Mesothelial cell of epicardium (in vitro differentiated cells): ENCODE measurements at places on chromosomes 2 and 18.
A peak's percentile ranks its signal among the peaks of the same experiment; 100 is the strongest.

- DNase-seq, result no peak
- H3K4me3 ChIP-seq, result no peak overlapping the region
- no peaks in the 10 kb centered on the region for H3K4me1 ChIP-seq
- H3K36me3 ChIP-seq, result no peaks in the 10 kb centered on the region
- H3K27me3 ChIP-seq, result no peaks in the 10 kb centered on the region
- H3K27ac ChIP-seq, result no peak overlapping the region
Observed at GRCh38 chr18:36405611-36406010, 108.1 kb downstream of the FHOD3 start.

GRCh38 chr2:20992201-20992711, 51.6 kb downstream of the APOB start:
- H3K4me1 ChIP-seq, result peaks cover 24% of the 10 kb centered on the region
- H3K36me3 ChIP-seq, result no peaks in the 10 kb centered on the region
- H3K4me3 ChIP-seq, result no peak overlapping the region
- no peaks in the 10 kb centered on the region for H3K27me3 ChIP-seq
- no peak for DNase-seq

DNA sequence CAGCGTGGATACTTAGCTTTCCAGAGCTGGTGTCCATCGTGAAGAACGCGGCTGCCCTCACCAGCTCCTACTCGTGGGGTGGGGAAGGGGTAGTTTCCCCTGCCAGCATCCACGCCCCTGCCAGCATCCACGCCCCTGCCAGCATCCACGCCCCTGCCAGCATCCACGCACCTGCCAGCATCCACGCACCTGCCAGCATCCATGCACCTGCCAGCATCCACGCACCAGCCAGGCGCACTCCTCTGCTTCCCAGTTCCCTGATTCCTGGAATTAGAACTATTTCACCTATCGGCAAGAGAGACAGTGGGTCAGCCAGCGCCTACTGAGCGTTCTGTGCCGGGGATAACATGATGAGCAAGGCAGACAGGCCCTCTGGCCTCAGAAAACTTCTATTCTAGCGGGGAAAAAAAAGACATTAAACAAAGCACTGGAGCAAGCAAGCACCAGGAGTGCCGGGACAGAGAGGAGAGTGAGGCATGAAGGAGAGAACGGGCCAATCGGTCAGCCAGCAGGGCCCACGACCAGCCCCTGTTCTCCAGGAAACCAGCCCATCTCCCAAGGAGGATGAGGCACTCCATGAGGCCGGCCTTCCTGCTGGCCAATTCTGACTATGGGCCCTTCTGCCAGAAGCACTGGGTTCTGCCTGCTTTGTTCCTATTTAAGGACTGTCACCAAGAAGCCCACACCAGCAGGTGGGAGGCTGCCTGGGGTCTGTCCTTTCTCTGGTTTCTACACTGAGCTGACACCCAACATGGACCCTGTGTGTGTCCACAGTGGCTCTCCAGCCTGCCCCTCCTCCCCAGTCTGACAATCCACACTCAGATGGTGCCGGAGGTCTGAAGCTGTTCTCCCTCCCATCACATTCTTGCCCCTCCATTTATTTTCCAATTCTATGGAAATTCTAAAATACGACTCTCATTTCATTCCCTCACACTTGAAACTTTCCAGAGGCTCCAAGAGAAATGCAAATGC, 78.4 kb upstream of the SALL3 start:
- no peaks in the 10 kb centered on the region for H3K36me3 ChIP-seq
- H3K27ac ChIP-seq, result no peak overlapping the region
- H3K4me1 ChIP-seq, result no peaks in the 10 kb centered on the region
- H3K4me3 ChIP-seq, result no peak overlapping the region

GRCh38 chr2:169507698-169508097, 1.8 kb upstream of the KLHL41 start:
- no peaks in the 10 kb centered on the region for H3K4me1 ChIP-seq
- H3K4me3 ChIP-seq, result no peak overlapping the region
- no peak overlapping the region for H3K27ac ChIP-seq
- H3K27me3 ChIP-seq, result no peaks in the 10 kb centered on the region
- no peak for DNase-seq

- H3K4me3 ChIP-seq, result no peak overlapping the region
- H3K27me3 ChIP-seq, result peaks cover 7% of the 10 kb centered on the region
- no peak for DNase-seq
- peak overlapping the region; percentile 41 for H3K27ac ChIP-seq
- H3K4me1 ChIP-seq, result peaks cover 35% of the 10 kb centered on the region
Observed at GRCh38 chr18:28794459-28795245, 617.7 kb upstream of the CDH2 start.

DNA sequence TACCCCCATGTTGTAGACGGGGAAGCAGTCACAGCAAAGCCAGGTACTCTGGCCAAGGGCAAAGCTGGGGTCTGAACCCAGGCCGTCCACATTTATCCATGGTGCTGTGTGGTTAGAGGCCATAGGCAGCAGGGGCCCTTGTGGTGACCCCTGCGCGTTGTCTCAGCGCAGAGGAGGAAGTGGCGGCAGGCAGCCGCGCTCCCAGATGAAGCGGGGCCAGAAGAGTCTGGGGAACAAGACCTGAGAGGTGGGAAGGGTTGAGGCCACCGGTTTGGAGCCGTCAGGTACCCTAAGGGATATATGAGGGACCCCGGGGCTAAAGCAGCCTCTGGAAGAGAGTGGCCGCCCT, 770 bp downstream of the ZNF396 start:
- DNase-seq, result no peak
- H3K27me3 ChIP-seq, result peaks cover 25% of the 10 kb centered on the region
- H3K4me3 ChIP-seq, result peak overlapping the region; percentile 67

GRCh38 chr2:223994562-223995162, 37.4 kb downstream of the MRPL44 start:
- no peak overlapping the region for H3K27ac ChIP-seq
- no peaks in the 10 kb centered on the region for H3K27me3 ChIP-seq
- peaks cover 5% of the 10 kb centered on the region for H3K4me1 ChIP-seq
- DNase-seq, result no peak
- no peak overlapping the region for H3K4me3 ChIP-seq
- no peaks in the 10 kb centered on the region for H3K36me3 ChIP-seq

GRCh38 chr18:49668574-49669275, 106.9 kb downstream of the LIPG start:
- H3K36me3 ChIP-seq, result no peaks in the 10 kb centered on the region
- H3K27me3 ChIP-seq, result peaks cover 6% of the 10 kb centered on the region
- H3K4me3 ChIP-seq, result no peak overlapping the region
- peak overlapping the region; percentile 89 for H3K27ac ChIP-seq
- peaks cover 51% of the 10 kb centered on the region for H3K4me1 ChIP-seq

- peaks cover 13% of the 10 kb centered on the region for H3K4me1 ChIP-seq
- DNase-seq, result peak; percentile 74
- no peaks in the 10 kb centered on the region for H3K27me3 ChIP-seq
- no peak overlapping the region for H3K4me3 ChIP-seq
- peak overlapping the region; percentile 86 for H3K27ac ChIP-seq
Observed at GRCh38 chr2:202317080-202317857, 51.7 kb downstream of the NOP58 start.

- H3K27ac ChIP-seq, result peak overlapping the region; percentile 87
- no peaks in the 10 kb centered on the region for H3K27me3 ChIP-seq
- H3K36me3 ChIP-seq, result no peaks in the 10 kb centered on the region
- no peak overlapping the region for H3K4me3 ChIP-seq
Observed at GRCh38 chr2:205714789-205715720, 32.8 kb downstream of the NRP2 start.

- H3K4me3 ChIP-seq, result peak overlapping the region; percentile 16
- DNase-seq, result peak; percentile 89
- peaks cover 25% of the 10 kb centered on the region for H3K27me3 ChIP-seq
- no peaks in the 10 kb centered on the region for H3K4me1 ChIP-seq
Observed at GRCh38 chr18:11733031-11733430, 44.0 kb downstream of the GNAL start.

- no peak for DNase-seq
Observed at GRCh38 chr2:133658020-133658903, 90.0 kb upstream of the NCKAP5 start.

- DNase-seq, result no peak
- H3K27me3 ChIP-seq, result no peaks in the 10 kb centered on the region
- peaks cover 4% of the 10 kb centered on the region for H3K36me3 ChIP-seq
- peaks cover 22% of the 10 kb centered on the region for H3K4me1 ChIP-seq
- peak overlapping the region; percentile 83 for H3K27ac ChIP-seq
- H3K4me3 ChIP-seq, result no peak overlapping the region
Observed at GRCh38 chr2:43238176-43238575, 11.8 kb upstream of the ZFP36L2 start.

GRCh38 chr2:190462181-190462580, 54.0 kb downstream of the MFSD6 start:
- no peak for DNase-seq
- no peak overlapping the region for H3K4me3 ChIP-seq
- H3K4me1 ChIP-seq, result peaks cover 11% of the 10 kb centered on the region
- no peak overlapping the region for H3K27ac ChIP-seq
- no peaks in the 10 kb centered on the region for H3K27me3 ChIP-seq
- H3K36me3 ChIP-seq, result peaks cover 4% of the 10 kb centered on the region

DNA sequence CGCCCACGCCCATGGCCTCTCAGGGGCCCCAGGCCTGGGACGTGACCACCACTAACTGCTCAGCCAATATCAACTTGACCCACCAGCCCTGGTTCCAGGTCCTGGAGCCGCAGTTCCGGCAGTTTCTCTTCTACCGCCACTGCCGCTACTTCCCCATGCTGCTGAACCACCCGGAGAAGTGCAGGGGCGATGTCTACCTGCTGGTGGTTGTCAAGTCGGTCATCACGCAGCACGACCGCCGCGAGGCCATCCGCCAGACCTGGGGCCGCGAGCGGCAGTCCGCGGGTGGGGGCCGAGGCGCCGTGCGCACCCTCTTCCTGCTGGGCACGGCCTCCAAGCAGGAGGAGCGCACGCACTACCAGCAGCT, 2.4 kb downstream of the B3GNT7 start:
- no peak overlapping the region for H3K4me3 ChIP-seq
- H3K27me3 ChIP-seq, result peaks cover 22% of the 10 kb centered on the region
- H3K27ac ChIP-seq, result no peak overlapping the region
- no peak for DNase-seq

DNA sequence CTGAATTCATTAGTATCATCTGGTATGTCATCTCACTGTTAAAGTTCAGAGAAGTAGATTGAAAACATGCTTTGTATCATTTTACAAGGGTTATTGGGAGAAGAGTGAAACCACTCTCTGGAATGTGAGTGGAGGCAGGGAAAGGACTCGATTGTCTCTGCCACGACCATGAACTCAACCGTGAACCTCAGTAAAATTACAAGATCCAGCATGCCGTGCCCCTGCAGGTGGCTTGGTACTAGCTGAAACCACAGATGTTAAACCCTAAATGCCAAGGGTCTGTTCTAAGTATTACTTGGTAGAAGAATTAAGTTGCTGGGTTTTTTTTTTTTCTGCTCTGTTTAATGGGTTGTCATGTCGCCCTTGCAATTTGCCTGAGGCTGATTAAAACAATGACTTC, 197.2 kb downstream of the MYO3B start:
- peaks cover 18% of the 10 kb centered on the region for H3K27me3 ChIP-seq
- no peak for DNase-seq
- no peak overlapping the region for H3K4me3 ChIP-seq
- H3K27ac ChIP-seq, result peak overlapping the region; percentile 43

DNA sequence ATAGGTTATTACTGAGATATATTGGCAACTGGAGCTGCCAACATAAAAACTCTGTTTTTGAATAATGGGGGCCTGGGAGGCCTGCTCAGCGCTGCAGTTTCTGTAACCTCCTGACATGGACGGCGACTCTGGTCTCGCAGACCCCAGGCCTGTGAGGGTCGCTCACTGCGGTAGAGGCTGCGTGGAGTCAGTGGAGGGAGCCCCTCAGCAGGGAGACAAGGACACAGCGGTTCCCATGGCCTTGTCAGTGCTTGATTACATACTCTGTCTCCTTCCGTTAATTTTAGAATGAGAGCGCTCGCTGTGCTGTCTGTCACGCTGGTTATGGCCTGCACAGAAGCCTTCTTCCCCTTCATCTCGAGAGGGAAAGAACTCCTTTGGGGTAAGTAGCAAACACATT, 858 bp downstream of the TPO start:
- H3K27me3 ChIP-seq, result peaks cover 12% of the 10 kb centered on the region
- DNase-seq, result no peak
- no peak overlapping the region for H3K4me3 ChIP-seq
- no peak overlapping the region for H3K27ac ChIP-seq

GRCh38 chr2:105324732-105325131, 4.8 kb downstream of the TGFBRAP1 start:
- no peaks in the 10 kb centered on the region for H3K27me3 ChIP-seq
- no peak overlapping the region for H3K4me3 ChIP-seq
- DNase-seq, result no peak
- H3K27ac ChIP-seq, result peak overlapping the region; percentile 95
- peaks cover 46% of the 10 kb centered on the region for H3K4me1 ChIP-seq

DNA sequence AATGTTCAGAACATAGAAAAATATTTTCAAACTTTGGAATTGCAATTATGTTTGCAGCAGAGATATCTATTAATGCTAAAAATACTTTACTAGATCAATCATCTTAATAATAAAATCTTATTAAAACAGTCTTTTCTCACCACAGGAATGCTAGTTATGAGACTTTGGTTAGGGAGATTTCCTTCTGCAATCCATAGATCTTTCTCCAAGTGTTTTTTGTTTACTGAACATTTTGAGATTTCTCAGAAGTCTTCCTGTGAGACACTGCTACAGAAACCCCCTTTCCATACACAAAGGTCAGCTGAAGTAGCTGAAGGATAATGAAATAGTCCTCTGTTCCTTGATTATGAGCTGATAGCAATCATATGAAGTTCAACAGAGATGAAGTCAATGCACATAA, 59.4 kb upstream of the RAPH1 start:
- H3K4me3 ChIP-seq, result no peak overlapping the region
- H3K27ac ChIP-seq, result peak overlapping the region; percentile 83
- peaks cover 33% of the 10 kb centered on the region for H3K4me1 ChIP-seq

GRCh38 chr2:191280834-191281756, 35.9 kb downstream of the MYO1B start:
- no peak overlapping the region for H3K27ac ChIP-seq
- peaks cover 14% of the 10 kb centered on the region for H3K4me1 ChIP-seq
- H3K36me3 ChIP-seq, result peaks cover 26% of the 10 kb centered on the region
- H3K27me3 ChIP-seq, result no peaks in the 10 kb centered on the region
- no peak overlapping the region for H3K4me3 ChIP-seq

- no peaks in the 10 kb centered on the region for H3K27me3 ChIP-seq
- H3K4me1 ChIP-seq, result no peaks in the 10 kb centered on the region
- no peaks in the 10 kb centered on the region for H3K36me3 ChIP-seq
- DNase-seq, result no peak
Observed at GRCh38 chr18:51133580-51134160, 63.8 kb downstream of the MEX3C start.

DNA sequence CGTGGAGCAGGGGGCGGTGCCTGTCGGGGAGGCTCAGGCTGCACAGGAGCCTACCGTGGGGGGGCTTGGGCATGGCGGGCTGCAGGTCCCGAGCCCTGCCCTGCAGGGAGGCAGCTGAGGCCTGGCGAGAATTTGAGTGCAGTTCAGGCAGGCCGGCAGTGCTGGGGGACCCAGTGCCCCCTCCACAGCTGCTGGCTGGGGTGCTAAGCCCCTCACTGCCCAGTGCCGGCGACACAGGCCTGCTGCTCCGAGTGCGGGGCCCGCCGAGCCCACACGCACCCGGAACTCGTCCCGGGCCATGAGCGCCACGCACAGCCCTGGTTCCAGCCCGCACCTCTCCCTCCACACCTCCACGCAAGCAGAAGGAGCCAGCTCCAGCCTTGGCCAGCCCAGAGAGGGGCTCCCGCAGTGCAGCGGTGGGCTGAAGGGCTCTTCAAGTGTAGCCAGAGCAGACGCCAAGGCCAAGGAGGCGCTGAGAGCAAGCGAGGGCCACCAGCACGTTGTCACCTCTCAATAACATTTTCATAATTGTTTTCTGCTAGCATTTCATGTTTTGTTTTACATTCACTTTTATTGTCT, 1378.9 kb upstream of the CELF4 start:
- H3K27me3 ChIP-seq, result no peaks in the 10 kb centered on the region
- H3K27ac ChIP-seq, result no peak overlapping the region
- DNase-seq, result no peak
- peaks cover 2% of the 10 kb centered on the region for H3K36me3 ChIP-seq
- no peak overlapping the region for H3K4me3 ChIP-seq
- no peaks in the 10 kb centered on the region for H3K4me1 ChIP-seq
